Fibroblast of villous mesenchyme (primary cell): ENCODE measurements at places on chromosomes 6 and 20. TPM values are rescaled to one million over a fixed set of nuclear protein-coding genes. Genes with fewer than 3 reads are reported as not detected.

DNA sequence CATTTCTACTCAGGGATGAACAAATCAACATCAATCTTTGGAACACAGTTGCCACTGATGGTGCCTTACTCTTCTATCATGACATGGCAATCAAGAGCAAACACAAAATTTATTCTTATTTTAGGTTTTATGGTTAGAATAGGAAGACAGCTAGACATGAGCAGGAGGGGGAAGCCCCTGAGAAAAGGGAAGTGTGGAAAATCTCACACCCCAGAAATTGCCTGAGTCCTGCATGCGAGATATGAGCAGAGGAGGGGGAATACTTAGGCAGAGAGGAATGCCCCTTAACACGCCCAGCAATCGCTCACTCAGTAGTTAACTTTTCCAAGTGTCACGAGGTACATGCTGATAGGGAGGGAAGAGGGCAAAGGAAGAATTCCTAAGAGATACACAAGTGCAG lies 79.3 kb downstream of the PLG start:
- DNase-seq = no peak

GRCh38 chr6:38086346-38086745 lies 266.8 kb downstream of the ZFAND3 start:
- no peak for DNase-seq

- DNase-seq = no peak
Observed at GRCh38 chr20:32484225-32484957, 100.7 kb downstream of the NOL4L start.

DNA sequence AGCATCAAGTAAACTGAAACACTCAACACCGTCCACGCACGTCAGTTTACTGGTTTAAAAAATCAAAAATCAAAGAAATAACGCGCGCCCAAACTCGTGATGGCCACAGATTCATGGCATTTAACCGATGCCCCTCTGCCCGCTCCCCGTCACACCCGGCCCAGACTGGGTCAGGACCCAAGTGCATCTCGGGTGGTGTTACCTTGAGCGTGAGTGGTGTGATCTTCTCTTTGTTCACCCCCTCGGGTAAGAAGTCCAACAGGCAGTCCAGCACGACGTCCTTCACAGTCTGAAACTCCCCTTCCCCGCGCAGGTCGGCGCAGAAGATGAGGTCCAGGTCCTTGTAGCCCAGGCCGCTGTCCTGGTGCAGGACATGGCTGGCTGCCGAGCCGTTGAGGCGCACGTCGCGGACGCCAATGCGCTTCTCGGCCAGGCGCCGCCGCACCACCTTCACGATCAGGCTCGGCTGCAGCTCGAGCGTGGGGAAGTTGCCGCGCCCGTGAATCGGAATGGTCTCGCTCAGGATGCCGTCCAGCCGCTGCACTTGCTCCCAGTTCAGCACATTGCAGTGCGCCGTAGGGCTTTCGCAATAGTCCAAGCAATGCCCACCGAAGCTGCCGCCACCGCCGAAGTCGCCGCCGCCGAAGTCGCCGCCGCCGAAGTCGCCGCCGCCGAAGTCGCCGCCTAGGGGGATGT lies 945 bp downstream of the TENT5A start:
- DNase-seq = peak; percentile 61

- no peak for DNase-seq
Observed at GRCh38 chr20:44465001-44465560, 10.6 kb upstream of the TTPAL start.

LATS1 gene
- total RNA-seq = 20.6 and 25.9 TPM in 2 replicates

SPATA25 gene
- total RNA-seq = 0.43 and 1.3 TPM in 2 replicates

- DNase-seq = no peak
Observed at GRCh38 chr20:44348168-44348659, 7.3 kb upstream of the HNF4A start.

GRCh38 chr6:158831571-158831970 lies 12.4 kb upstream of the EZR start:
- no peak for DNase-seq

DNA sequence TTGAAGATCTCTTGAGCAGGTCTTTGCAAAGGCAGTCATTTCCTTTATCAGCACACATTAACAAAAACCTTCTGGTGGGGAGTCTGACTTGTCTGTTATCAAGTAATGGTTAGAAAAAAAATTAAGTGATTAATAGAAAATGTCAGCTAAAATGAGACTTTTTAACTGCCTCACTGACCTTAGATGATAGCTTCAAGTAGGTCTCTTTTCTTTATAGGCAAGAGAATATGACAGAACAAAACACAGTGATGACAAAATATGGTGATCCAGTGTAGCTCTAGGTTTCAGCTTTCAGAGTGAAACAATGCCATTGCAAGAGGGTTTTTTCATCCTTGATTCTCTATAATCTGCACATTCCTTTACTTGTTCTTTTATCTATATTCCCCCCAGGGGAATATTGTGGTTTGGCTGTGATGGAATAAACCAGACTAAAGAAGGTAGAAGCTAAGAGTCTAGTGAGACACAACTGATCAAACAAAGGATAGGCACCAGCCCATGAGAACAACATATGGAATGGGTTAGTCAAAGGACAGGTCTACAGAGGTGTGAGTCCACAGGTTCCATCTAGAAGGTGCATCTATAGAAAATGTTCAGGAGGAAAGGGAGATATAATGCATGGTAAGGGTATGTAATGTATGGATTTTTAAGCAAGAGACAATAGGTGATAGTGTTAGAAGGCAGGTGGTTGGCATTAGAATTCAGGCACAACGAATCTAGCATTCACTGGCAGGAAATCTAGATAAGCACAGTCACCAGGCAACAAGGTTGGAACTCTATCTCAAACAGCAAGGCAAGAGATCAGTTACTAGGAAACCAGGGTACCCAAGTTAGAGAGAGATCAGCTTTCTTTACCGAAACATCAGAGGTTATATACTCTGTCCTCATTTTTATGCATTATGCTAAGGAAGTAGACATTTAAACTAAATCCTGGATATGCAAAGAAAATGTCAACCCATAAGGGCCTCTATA lies 228.9 kb upstream of the SMLR1 start:
- DNase-seq = no peak

GRCh38 chr6:84517741-84518530 lies 246.5 kb downstream of the TBX18 start:
- no peak for DNase-seq

NR2E1 gene
- not detected in 2 replicates for total RNA-seq

CRIP3 gene
- total RNA-seq = not detected in 2 replicates

MAS1 gene
- total RNA-seq = not detected in 2 replicates

NEDD9 gene
- total RNA-seq = 27.1 and 29.8 TPM in 2 replicates

DNA sequence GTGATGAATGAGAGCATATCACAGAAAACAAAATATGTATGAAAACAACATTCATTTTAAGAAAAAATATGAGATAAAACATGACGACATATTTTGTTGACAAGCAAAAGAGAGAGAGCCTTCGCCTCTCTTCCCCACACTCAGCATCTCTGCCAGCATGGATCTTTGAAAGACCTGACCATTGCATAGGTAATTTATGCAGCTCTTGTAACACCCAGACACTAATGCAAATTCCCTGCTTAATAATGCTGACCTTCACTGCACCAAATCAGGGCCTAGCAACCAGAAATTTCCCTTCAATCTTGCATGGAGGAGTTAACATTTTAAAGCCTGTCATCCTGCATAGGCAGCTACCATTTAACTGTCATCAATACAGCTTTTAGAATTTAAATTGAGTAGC lies 50.0 kb upstream of the CNR1 start:
- no peak for DNase-seq

DNA sequence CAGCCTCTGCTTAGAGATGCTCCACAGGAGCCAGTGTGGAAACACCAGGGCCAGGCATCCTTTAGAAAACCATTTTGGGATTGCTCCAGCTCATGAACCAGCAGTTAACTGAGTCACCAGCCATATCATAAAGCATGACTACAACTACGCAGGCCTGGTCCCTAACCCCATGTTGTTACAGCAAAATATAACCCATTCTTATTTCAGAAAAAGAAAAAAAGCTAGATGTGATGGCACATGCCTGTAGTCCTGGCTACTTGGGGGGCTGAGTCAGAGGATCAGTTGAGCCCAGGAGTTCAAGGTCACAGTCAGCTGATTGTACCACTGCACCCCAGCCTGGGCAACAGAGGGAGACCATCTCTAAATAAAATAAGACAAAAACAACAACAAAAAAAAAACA lies 36.8 kb downstream of the C6orf15 start:
- DNase-seq = peak; percentile 48

CLIC5 gene
- total RNA-seq = not detected in 2 replicates

- no peak for DNase-seq
Observed at GRCh38 chr6:75676377-75676776, 72.7 kb upstream of the MYO6 start.

CCDC170 gene
- total RNA-seq = 1.6 and 3.9 TPM in 2 replicates

GRCh38 chr6:41846666-41847237 lies 48.4 kb downstream of the USP49 start:
- DNase-seq = peak; percentile 93

GRCh38 chr6:68724060-68724459 lies 89.0 kb downstream of the ADGRB3 start:
- no peak for DNase-seq

- no peak for DNase-seq
Observed at GRCh38 chr20:57471496-57472372, 53.2 kb downstream of the CTCFL start.

ECT2L gene
- total RNA-seq = not detected in 2 replicates

PDYN gene
- not detected in 2 replicates for total RNA-seq

IPCEF1 gene
- total RNA-seq = 0.32 and 0.86 TPM in 2 replicates

GRCh38 chr20:57849121-57849520 lies 139.3 kb upstream of the PMEPA1 start:
- no peak for DNase-seq

DNA sequence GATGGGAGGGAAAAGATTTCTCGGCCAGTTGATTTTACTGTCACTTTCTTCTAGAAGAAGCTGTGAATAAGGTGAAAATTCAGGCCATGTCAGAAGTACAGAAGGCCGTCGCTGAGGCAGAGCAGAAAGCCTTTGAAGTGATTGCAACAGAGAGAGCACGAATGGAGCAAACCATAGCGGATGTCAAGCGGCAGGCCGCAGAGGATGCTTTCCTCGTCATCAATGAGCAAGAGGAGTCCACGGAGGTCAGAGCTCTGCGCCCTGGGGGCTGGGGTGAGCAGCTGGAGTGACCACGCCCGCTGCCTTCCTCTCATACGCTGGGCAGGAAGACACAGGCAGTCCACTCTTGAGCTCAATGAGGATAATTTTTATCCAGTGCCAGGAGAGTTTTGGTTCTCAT lies 21.8 kb upstream of the C20orf144 start:
- DNase-seq = peak; percentile 84

- peak; percentile 53 for DNase-seq
Observed at GRCh38 chr6:159941286-159942113, 27.4 kb upstream of the IGF2R start.

- DNase-seq = peak; percentile 19
Observed at GRCh38 chr6:30885481-30885998, 1.2 kb downstream of the DDR1 start.

- DNase-seq = no peak
Observed at GRCh38 chr6:118542184-118542952, 5.7 kb upstream of the PLN start.

GRCh38 chr6:85403331-85404015 lies 46.4 kb upstream of the NT5E start:
- DNase-seq = peak; percentile 82

CLDN20 gene
- not detected in 2 replicates for total RNA-seq
